ENCODE measurements at places on chromosomes 16 and 17. TPM values are rescaled to one million over a fixed set of nuclear protein-coding genes. Genes with fewer than 3 reads are reported as not detected.

DNA sequence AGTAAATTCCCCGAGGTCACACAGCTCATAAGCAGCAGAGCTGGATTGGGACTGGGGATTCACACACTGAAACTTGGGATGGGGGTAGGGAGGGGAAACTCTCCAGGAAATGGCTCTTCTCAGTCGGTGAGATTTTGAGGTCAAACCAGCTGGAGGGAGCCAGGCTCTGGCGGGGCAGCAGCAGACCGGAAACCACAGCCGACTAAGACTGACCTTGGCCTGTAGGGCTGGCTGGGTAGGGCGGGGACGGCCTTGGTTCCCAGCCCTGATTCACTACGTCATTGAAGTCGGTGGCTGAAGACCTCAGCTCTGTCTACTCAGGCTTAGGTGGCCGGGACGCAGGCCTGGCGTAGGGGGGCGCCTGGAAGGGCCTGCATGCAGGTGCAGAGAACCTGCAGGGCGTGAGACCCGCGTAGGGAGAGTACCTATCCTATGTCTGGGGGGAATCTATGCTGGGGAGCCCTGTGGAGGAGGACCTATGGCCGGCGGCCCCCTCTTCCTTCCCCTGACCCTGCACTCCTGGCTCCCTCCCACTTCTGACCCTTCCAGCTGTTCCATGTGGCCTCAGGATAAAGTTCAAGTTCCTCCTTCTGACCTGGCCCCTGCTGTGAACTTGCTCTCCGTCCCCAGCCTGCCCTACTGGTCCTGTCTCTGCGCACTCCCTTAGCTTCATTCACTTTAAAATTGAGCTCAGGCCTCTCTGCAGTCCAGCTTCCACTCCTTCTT lies 11.9 kb upstream of the SLC4A1 start:
- peak; percentile 10 for DNase-seq

DNA sequence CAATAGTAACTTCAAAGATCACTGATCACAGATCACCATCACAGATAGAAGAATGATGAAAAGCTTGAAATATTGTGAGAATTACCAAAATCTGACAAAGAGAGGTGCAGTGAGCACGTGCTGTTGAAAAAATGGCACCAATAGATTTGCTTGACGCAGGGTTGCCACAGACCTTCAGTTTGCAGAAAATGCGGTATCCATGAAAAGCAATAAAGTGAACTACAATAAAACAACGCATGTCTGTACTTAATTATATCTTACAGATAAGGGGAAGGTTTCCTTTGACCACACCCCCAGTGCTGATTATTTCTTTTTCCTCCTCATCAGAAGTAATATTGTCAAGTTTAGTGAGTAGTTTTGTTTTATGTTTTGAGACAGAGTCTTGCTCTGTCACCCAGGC lies 21.1 kb upstream of the PYDC1 start:
- DNase-seq, result no peak

The ABCA10 gene
- total RNA-seq, result 0.60 TPM

The OR1A1 gene
- not detected for total RNA-seq

GRCh38 chr17:38705523-38705802 lies 390 bp downstream of the MLLT6 start:
- no peak for DNase-seq

The NPIPB2 gene
- total RNA-seq, result 9.4 TPM

DNA sequence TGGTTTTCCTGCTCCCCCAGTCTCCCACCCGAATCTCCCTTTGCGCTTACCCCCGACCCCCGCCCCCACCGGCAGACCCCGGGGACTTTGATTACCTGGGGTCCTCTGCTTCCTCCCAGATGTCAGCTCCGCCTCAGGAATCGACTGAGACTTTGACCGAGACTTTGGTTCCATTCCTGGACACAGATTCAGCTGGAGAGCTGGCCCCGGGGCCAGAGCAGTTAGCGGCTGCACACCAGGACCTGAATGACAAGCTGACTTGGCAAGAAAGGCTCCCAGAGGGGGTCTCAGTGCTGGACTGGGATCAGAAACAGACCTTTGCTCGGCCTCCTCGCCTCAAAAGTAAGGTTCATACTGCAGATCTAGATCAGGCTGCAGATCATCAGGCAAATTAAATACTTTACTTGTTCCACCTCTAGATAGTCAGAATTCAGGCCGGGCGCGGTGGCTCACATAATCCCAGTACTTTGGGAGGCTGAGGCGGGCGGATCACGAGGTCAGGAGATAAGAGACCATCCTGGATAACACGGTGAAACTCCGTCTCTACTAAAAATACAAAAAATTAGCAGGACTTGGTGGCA lies 60.3 kb upstream of the FBXO47 start:
- no peak for DNase-seq

- no peak for DNase-seq
Measured at GRCh38 chr17:28170771-28171170, 128.3 kb downstream of the NLK start.

The KRTAP17-1 gene
- not detected for total RNA-seq

- no peak for DNase-seq
Measured at GRCh38 chr16:47538472-47538871, 77.3 kb downstream of the PHKB start.

The METTL2A gene
- total RNA-seq, result 35.2 TPM

The NOXO1 gene
- total RNA-seq, result 0.47 TPM

DNA sequence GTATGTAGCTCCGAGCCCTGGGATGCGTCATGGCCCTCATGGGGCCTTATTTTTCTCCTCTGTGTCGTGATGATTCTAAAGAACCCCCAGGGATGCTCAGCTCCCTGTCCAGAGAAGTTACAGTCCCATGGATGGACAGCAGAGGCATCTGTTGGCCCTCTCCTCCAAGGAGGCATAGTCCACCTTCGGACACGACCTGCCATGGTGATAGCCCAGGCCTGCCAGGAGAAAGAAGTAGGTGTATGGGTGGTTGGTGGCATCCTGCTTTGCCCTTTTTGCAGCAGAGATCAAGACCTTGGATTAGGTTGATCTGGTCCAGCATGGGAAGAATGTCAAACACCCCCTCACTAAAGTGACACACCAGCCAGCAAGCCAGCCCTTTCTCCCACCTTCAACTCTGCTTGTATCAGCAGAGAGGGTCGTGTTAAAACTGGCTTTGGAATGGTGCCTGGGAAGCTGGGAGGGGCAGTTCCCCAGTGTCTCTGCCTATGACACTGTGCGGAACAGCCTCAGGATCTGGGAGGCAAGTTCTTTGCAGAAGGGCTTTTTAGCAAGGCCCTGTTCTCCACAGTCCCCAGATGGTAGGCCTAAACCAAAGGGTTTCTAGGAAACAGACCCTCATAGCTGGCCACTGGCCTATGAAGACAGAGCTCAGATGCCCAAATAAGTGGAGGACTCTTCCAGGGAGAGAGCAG lies 259.9 kb upstream of the RPL38 start:
- DNase-seq, result no peak

GRCh38 chr17:68622423-68622822 lies 21.3 kb upstream of the FAM20A start:
- DNase-seq, result no peak

The DBF4B gene
- 16.1 TPM for total RNA-seq

- DNase-seq, result no peak
Measured at GRCh38 chr16:9827062-9827752, 355.0 kb downstream of the GRIN2A start.

- DNase-seq, result no peak
Measured at GRCh38 chr17:8015236-8015956, 13.0 kb downstream of the GUCY2D start.

The SLFN14 gene
- 0.16 TPM for total RNA-seq

DNA sequence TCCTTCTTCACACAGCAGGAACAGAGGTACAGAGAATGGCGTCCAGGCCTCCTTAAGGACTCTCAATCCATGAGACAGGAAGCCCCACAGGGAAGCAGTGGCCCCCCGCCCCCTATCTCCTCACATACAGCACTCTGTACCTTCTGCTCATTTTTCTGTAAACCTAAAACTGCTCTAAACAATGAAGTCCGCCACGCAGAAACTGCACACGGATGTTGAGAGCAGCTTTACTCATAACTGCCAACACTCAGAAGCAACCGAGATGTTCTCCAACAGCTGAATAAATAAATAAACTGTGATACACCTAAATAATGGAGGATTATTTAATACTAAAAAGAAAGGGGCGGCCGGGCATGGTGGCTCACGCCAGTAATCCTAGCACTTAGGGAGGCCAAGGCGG lies 9.9 kb downstream of the TBC1D16 start:
- no peak for DNase-seq

The TAC4 gene
- total RNA-seq, result not detected

The OR4D1 gene
- total RNA-seq, result 0.29 TPM

DNA sequence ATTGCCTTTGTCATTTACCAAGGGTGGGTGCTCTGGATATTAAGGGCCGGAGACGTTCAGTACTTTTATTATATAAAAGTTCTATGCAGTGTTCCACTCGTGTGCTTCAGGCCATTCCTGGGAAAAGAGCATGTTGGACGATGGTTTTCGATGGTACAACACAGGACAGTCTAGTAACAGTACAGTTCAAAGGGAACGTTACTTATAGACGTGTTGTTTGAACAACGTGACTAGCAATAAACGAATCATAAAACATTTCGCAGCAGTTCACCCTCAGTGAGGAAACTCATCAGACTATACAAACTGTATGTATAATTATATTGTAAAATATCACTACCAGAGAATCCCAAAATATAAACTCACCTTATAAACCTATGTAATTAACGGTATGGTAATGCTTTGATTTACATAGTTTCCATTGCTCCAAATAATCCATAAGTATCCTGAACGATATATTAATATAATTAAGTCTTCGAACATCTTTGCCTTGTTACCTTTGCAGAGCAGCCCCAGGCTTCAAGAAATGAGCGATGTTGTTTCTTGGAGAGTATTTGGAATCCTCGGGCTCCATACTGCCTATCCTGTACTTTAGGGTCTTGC lies 589 bp downstream of the NMT1 start:
- no peak for DNase-seq

The HSF4 gene
- 11.6 TPM for total RNA-seq

The KRTAP4-9 gene
- total RNA-seq, result not detected

DNA sequence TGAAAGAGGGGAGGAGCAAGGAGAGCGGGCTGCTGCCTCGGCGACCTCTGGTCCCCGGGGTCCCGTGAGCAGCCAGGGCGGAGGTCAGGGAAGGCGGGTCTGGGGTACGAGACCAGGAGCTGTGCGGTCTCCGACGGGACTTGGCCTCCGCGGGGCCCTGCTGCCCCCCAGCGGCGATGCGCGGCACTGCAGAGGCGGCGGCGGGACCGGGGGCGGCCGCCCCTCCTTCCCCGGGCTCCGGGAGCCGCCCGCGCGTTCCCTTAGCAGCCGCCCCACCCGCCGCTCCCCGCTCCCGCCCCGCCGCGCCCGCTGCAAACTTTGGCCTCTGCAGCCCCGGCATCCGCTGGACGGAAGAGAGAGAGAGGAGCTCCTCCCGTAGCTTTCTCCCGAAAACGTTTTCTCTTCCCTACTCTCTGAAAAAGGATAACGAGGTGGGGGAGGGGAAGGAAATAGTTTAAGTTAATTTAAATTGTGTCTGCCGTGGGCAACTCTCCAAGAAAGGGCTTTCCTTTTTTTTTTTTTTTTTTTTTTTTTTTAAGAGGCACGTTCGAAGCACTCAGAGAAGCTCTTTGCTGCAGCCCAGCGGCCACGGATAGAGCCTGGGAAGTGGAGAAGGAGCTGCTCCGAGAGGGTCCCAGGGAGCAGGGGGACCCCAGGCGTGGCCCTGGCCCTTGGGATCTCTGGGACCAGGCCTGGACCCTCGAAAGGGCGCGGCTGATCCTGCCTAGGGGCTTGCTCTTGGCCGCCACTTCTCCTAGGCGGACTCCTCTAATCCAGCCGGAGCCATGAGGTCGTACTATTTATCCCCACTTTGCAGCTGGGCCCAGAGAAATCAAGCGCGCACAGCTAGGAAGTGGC lies 43.2 kb downstream of the C16orf82 start:
- peak; percentile 68 for DNase-seq

GRCh38 chr16:78505544-78506366 lies 406.3 kb downstream of the WWOX start:
- no peak for DNase-seq

GRCh38 chr16:77971306-77972061 lies 50.9 kb upstream of the CLEC3A start:
- peak; percentile 76 for DNase-seq

GRCh38 chr17:73595479-73595878 lies 48.8 kb downstream of the SDK2 start:
- no peak for DNase-seq

The TRPV3 gene
- total RNA-seq, result 0.79 TPM

DNA sequence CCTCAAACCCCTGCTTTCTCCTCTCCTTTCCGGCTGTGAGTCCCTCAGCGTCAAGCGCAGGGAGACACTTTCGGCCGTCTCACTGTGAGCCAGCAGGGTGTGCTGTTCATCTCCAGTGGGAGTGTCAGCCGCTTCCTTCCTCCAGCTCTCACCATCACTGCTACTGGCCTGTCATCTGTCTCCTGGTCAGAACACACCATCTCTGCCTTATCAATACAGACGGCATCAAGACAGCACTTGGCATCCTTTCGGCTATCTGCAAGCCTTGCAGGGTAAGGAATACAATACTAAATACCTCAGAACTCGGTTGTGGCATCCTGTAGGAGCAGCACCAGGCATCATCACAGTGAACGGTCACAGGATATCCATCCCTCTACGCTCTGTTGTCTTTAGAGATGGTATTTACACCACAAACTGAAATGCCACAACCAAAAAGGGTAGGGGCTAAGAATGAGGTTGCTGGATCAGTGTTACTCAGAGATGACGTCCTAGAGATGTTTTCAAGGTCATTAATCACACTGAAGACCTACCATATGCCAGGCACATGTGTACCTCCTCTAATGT lies 20.7 kb upstream of the CMTM4 start:
- no peak for DNase-seq

DNA sequence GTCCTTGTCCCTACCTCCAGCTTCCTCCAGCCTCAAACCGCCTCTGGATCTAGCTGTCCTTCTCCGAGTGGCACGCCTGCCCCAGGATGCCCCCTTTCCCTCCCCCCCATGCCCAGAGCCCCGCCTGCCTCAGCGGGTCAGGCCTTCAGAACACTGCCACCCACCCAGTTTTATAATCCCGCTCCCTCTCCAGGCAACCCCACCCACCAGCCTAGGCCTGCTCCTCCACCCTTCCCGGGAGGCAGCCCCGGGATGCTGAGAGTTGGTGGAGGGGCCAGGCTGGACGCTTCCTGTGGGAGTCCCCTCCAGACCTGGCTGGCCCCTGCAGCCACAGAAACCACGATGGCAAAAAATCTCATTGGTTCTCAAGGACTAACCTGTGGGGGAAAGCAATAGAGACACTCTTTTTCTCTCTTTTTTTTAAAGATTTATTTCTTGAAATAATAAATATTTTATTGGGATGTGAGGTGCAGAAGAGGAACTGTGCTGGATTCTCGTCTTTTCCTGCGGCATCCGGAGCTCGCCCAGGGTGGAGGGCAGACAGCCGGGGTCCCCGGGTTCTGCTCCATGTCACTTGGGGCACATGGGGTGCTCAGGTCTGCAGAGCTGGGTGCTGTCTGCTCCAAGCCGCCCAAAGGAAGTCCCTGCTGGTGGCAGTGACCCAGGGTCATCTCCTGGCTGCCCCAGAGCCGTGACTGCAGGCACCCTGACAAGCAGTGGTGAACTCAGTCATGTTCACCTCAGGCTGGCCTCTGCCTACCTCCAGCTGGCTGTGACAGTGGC lies 81.9 kb downstream of the MGAT5B start:
- DNase-seq, result no peak

All from CD8-positive, alpha-beta memory T cell (primary cell).